Amniotic stem cell (primary cell): ENCODE measurements at places on chromosomes 16 and 17.

DNA sequence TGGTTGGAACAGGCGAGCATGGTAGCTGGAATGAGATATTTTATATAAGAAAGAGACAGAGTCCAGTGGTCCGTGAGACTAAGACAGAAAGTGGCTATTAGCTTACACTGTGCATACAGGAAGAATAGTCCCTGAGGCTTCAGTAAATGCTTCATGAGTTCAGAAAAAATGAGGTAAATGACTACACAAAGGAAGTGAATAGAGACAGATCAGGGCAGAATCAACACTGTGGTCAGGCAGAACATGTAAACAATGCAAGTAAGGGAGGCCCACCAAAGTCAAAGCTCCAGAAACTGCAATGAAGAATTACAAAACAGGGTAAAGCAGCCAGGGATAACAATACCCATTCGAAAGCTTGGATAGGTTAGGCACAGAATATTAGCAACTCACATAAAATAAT, 4.8 kb downstream of the ABCA10 start:
- no peak for DNase-seq

GRCh38 chr16:2032285-2033056, 5.8 kb downstream of the NHERF2 start:
- DNase-seq, result no peak

- no peak for DNase-seq
Measured at GRCh38 chr17:67558740-67559380, 158.9 kb upstream of the NOL11 start.

- no peak for DNase-seq
Measured at GRCh38 chr17:8326511-8327302, 12.9 kb upstream of the ODF4 start.

DNA sequence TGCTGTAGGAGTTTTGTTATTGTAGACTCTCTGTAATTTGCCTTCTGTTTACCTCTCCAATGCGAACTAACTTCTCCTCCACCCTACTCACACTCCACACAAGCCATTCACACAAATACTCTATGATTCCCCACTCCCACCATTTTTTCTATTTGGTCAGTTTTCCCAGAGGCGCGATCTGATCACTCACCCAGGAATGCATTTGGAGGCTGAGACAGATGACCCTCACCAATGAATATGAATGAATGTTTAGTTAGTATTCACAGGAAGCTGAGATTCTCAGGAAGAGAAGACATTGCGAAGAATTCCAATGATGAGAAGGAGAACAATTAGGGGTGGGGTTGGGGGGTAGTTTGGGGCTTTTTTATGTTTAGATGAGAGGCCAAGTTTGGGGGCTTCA, 10.5 kb upstream of the ANKFN1 start:
- no peak for DNase-seq

GRCh38 chr16:81409016-81409556, 35.5 kb upstream of the CMIP start:
- no peak for DNase-seq

GRCh38 chr16:68997564-68997963, 107.9 kb upstream of the HAS3 start:
- no peak for DNase-seq

GRCh38 chr17:21549107-21549687, 143.1 kb upstream of the KCNJ18 start:
- no peak for DNase-seq

- no peak for DNase-seq
Measured at GRCh38 chr16:16038950-16039349, 89.5 kb downstream of the ABCC1 start.

GRCh38 chr16:28193530-28194423, 18.0 kb downstream of the XPO6 start:
- peak; percentile 68 for DNase-seq

- DNase-seq, result no peak
Measured at GRCh38 chr17:8791910-8792270, 7.3 kb downstream of the MFSD6L start.

- DNase-seq, result peak; percentile 51
Measured at GRCh38 chr17:46742565-46743270, 75.8 kb downstream of the WNT3 start.

DNA sequence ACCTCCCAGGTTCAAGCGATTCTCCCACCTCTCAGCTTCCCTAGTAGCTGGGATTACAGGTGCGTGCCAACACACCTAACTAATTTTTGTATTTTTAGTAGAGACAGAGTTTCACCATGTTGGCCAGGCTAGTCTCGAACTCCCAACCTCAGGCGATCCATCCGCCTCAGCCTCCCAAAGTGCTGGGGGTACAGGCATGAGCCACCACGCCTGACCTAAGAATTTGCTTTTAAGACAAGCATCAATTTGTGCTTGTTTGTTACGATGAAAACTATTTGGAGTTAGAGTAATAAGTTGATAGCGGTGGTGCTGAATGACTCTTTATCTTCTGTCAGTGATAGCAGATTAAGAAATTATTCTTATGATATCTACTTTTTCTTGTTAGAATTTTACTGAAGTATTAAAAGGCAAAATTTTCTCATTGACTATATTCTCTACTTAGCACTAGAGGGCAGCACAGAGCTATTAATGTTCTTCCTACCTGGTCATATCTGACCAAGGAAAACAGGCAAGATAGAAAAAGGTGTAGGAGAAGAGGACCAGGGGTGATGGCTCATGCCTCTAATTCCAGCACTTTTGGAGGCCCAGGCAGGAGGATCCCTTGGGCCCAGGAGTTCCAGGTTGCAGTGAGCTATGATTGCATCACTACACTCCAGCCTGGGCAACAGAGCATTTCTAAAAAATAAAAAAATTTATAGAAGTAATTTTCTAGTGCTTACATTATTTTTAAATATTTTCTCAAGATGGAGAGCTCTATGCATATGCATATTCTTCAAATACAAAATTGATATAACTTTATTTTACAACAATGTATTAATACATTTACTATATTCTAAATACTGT, 24.5 kb downstream of the STXBP4 start:
- DNase-seq, result peak; percentile 38

- no peak for DNase-seq
Measured at GRCh38 chr16:50045412-50045811, 20.4 kb upstream of the HEATR3 start.

DNA sequence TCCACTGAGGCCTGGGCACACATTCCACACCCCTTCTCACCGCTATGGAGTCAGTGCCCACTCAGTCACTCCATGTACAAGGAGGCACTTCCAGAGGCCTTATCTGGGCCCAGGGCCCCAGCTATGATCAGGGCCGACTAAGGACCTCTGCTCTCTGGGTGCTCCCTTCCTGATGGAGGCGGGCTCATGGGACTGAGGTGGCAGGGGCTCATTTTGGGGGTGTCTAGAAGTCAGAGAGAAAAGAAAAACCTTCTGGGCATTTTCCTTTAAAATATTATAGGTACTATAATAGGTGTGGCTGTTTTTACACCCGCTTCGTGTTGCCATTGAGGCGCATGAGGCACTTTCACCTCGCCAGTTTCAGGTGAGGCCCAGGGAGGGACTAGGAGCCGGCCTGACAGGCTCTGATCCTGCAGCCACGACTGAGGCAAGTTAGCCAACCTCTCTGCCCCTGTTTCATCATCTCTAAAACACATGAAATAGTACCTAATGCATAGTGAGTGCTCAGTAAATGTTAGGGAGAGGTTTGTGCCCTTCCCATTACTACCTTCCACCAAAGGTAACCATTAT, 14.4 kb downstream of the B9D1 start:
- no peak for DNase-seq

DNA sequence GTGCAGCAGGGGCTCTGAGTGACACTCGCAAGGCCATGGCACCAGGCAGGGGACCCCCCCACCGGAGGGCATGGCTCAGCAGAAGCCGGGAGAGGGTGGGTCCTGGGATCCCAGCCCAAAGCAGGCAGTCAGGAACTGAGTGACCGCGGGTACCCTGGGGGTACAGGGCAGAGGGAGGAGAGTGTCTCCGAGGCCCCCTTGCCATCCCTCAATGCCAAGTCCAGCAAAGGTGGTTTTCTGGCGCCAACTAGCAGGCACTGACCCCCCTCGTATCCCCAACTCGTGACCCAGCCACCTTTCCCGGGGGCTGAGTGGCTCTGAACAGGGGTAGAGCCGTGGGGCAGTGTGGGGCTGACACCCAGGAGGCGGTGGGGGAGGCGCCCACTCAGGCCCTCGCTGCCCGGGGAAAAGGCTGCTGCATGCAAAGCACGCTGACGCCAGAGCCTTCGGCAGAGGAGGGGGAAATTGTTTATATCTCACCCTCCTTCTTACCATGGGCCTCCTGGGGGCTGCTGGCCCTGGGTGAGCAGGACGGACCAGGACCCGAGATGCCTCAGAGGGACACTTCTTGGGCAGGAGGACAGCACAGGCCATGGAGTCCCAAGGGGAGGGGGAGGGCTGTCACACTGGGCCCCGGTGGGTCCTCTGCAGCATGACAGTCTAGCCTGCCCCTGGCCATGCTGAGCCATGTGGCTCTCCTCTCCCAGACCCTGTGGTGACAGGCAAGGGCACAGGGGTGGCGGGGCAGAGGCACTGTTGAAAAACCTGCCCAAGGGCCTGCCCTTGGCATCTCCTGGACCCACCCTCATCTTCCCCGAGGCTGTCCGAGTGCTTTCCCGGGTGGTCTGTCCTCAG, 14.6 kb upstream of the ENPP7 start:
- no peak for DNase-seq

- no peak for DNase-seq
Measured at GRCh38 chr17:1021147-1021546, 24.2 kb downstream of the TIMM22 start.

- DNase-seq, result no peak
Measured at GRCh38 chr16:22314661-22315626, 17.7 kb downstream of the POLR3E start.

GRCh38 chr16:3716831-3717234, 491 bp downstream of the TRAP1 start:
- no peak for DNase-seq

DNA sequence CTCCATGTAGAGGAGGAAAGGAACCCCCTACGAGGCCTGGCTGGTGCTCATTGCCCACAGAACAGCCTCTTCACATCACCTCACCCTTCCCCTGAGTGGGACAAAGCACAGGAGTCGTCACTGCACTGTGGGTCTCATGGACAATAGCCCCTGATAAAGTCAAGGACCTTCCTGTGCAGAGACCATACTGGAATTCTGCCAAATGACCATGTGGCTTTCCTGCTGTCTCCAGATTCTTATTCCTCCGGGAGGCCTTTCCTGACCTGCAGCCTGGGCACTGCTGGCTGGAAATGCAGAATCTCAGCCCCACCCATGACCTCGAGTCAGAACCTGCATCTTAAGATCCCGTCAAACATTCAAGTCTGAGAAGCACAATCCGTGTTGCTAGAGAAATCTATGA, 60.5 kb upstream of the ERN1 start:
- DNase-seq, result no peak

DNA sequence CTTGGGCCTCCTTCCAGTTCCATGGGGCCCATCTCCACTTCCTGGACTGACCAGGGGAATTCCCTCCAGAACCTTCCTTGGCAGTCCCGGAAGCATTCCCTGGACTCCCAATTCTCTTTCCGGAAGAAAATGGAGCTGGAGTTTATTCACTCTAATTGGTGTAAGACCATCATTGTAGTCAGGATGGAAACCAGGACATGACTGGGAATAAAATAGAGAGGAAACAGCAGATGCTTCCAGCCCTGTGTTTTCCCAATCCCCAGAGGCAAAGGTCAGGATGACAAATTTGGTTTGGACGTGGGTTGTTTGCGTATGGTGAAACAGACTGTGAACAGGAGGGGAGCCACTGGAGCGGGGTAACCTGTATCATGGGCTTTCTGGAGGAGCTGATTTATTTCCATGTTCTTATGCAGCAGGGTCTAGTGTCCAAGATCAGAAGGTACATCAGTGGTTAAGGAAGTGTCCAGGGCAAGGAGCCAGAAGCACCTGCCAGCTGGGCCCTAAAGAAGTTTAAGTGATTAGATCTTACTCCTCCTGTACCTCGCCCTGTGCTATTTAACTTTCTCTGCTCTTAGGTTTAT, 8.5 kb upstream of the LONP2 start:
- no peak for DNase-seq

- no peak for DNase-seq
Measured at GRCh38 chr17:28338056-28338768, 2.7 kb downstream of the TNFAIP1 start.

- no peak for DNase-seq
Measured at GRCh38 chr17:29283496-29283895, 10.5 kb downstream of the NUFIP2 start.

GRCh38 chr16:86722970-86723369, 144.6 kb downstream of the FOXL1 start:
- DNase-seq, result no peak
